Immature natural killer cell (primary cell): ENCODE measurements at places on chromosomes 2 and 18. TPM values are rescaled to one million over a fixed set of nuclear protein-coding genes. Genes with fewer than 3 reads are reported as not detected.
A peak's percentile ranks its signal among the peaks of the same experiment; 100 is the strongest.

DNA sequence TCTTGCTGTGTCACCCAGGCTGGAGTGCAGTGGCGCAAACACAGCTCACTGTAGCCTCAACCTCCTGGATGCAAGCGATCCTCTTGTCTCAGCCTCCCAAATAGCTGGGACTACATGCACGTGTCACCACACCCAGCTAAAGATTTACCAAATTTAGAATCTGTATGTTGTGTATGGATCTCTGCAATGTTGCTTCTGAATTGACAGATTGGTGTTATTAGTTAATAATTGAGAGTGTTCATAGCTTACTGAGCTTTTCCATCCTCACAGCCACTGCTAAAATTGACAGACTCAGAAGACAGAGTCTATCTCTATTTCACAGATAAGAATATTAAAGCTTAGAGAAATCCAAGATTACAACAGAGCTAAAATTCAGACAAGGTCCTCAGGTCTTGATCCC lies 4.3 kb upstream of the NBAS start:
- H3K27ac ChIP-seq, result no peak overlapping the region
- no peak for DNase-seq
- H3K36me3 ChIP-seq, result no peaks in the 10 kb centered on the region
- H3K4me1 ChIP-seq, result peaks cover 18% of the 10 kb centered on the region
- peaks cover 19% of the 10 kb centered on the region for H3K27me3 ChIP-seq
- no peak overlapping the region for H3K4me3 ChIP-seq

DNA sequence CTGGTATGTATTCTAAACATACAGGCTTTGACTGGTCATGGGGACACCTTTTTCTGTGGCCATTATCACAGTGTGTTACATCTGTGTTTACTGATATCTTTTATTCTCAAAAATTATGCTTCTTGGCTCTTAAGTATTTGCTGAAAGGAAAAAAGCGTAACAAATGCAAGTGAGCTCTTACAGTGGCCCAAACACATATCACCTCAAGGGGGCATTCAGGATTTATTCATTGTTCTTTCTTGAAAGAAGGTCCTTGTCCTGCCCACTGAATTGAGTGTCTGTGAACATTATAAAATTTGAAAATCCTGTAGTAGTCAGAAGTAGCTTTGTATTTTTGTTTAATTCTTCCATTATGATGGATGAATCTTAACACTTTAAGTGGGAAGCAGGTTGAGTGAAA lies 454.5 kb downstream of the XIRP2 start:
- no peaks in the 10 kb centered on the region for H3K36me3 ChIP-seq
- no peak for DNase-seq
- no peak overlapping the region for H3K4me3 ChIP-seq
- H3K27me3 ChIP-seq, result no peaks in the 10 kb centered on the region
- H3K27ac ChIP-seq, result no peak overlapping the region

The LOXHD1 gene
- not detected for polyA plus RNA-seq

DNA sequence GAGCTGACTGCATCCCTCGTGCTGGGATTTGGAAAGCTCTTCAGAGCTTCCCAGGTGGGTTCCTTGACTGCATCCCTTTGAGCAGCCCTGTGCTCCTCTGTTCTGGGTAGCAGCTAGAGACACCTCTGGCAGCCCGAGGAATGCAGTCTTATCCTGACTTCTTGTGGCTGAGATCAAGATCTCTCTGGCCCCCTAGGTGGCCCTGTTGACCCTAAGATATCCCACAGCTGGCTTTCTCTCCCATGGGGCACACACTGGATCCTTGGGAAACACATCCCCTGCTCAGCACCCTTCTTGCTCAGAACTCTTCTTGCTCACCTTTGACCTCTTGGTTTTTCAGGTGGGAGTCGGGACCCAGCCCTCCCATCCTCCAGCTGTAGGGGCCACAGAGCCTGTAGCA lies 237.2 kb downstream of the TSN start:
- no peak overlapping the region for H3K27ac ChIP-seq
- peaks cover 10% of the 10 kb centered on the region for H3K27me3 ChIP-seq
- no peak overlapping the region for H3K4me3 ChIP-seq
- no peaks in the 10 kb centered on the region for H3K4me1 ChIP-seq
- no peak for DNase-seq

DNA sequence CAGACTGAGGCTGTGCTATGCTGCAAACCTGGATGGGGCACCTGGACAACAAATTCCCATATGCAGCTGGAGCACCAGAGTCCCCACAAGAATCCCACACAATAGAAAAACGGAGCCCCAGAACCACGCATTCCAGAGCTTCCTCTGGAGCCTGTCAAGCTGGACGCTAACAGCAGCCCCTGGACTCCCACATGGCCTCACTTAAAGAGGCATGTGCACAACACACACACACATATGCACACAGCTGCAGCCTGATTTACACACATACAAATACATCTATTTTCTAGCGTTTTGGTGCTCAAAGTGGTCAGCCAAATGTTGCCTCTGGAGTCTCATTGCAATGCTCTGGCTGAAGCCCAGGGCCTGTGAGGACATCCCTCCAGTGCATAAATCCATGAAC lies 632.7 kb upstream of the ID2 start:
- H3K36me3 ChIP-seq, result peaks cover 20% of the 10 kb centered on the region
- peak overlapping the region; percentile 83 for H3K27ac ChIP-seq
- H3K4me3 ChIP-seq, result peak overlapping the region; percentile 4
- no peak for DNase-seq
- H3K4me1 ChIP-seq, result peaks cover 76% of the 10 kb centered on the region

DNA sequence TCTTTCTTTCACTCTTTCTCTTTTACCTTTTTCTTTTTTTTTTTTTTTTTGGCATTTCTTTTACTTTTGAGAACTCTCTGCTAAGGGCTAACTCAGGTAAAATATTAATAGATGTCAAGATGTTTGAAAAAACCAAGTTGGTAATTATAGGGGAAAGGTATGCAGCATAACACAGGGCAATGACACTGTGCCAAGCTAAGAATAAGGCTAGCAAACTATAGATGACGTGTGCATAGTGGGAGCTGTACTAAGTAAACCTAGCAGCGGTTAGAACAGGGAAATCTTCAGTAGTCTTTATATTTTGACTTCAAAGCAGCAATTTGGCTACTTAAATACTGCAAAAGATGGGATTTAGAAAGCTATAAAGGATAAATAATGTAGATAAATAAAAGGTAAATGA lies 415.4 kb upstream of the RGPD4 start:
- no peaks in the 10 kb centered on the region for H3K27me3 ChIP-seq
- DNase-seq, result no peak
- no peak overlapping the region for H3K4me3 ChIP-seq
- H3K4me1 ChIP-seq, result no peaks in the 10 kb centered on the region
- H3K36me3 ChIP-seq, result no peaks in the 10 kb centered on the region
- no peak overlapping the region for H3K27ac ChIP-seq

GRCh38 chr2:32416519-32416918 lies 59.7 kb downstream of the BIRC6 start:
- no peaks in the 10 kb centered on the region for H3K27me3 ChIP-seq
- peaks cover 31% of the 10 kb centered on the region for H3K4me1 ChIP-seq
- H3K36me3 ChIP-seq, result peaks cover 4% of the 10 kb centered on the region
- DNase-seq, result no peak

DNA sequence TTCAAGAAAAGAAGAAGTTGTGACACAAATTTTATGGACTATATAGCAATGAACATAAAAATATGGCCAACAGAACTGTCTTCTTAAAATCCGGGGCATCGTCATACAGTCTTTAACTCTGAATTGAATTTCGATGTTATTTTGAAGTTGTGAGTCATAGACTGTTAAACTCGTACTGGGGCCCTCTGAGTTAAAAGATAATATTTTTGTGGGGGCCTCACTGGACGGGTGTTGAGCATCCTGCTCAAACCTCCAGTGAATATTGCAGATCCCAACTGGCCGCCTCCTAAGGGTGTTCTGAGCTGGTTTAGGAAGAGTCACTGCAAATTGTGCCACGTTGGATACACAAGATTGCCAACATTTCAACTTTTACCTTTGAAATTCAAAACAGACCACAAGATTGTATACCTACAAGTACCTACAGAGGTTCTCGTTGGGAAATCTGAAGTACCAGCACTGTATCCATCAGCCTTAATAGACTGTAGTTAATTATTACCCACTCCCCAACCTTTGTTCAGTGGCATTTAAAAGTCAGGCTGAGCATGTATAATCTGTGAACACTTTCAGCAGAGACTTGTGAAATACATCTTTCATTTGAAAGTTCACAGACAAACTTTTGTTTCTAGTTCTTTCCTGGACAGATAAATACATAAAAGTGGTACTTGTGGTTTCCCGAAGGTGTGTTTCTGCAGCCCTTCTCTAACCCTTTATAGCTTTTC lies 27.8 kb downstream of the KLHL23 start:
- peak overlapping the region; percentile 36 for H3K4me3 ChIP-seq
- peaks cover 2% of the 10 kb centered on the region for H3K27me3 ChIP-seq
- H3K27ac ChIP-seq, result no peak overlapping the region
- peak; percentile 28 for DNase-seq

The ACVR1C gene
- not detected for polyA plus RNA-seq

DNA sequence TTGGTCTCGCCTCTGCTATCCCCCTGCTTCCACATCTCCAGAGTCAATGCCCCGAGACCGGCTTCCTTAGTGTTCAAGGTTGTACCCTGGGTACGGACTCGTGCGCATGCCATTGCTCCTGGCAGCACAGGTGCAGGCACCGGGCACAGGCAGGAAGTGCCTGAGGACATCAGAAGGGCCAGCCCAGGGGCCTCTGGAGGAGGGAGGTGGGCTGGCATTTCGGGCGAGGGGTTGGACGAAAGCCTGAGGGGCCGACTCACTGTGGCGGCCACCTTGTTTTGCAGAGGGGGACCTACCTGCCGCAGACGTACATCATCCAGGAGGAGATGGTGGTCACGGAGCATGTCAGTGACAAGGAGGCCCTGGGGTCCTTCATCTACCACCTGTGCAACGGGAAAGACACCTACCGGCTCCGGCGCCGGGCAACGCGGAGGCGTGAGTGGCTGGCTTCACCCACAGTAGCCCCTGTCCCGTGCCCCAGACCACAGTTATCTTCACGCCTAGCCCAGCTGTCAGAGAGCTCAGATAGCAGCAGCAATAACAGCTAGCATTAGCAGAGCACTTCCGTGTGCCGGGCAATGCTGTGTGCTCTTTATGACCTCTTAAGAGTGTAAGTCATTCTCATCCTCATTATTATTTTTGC lies 12.5 kb downstream of the ITM2C start:
- H3K27ac ChIP-seq, result peak overlapping the region; percentile 96
- no peak for DNase-seq
- H3K4me1 ChIP-seq, result peaks cover 36% of the 10 kb centered on the region

DNA sequence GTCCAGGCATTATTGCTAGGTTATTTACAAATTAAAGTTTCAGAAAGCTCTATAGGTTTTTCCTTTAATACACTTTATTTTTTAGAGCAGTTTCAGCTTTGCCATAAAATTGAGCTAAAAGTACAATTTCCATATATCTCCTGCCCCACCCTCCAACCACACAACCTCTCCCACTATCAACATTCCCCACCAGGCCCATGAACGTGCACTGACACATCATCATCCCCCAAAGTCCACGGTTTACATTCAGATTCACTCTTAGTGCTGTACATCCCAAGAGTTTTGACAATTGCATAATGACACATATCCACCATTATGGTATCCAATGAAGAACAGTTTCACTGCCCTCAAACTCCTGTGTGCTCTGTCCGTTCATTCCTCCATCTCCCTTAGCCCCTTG lies 139.4 kb downstream of the NBAS start:
- peaks cover 19% of the 10 kb centered on the region for H3K36me3 ChIP-seq
- H3K4me3 ChIP-seq, result no peak overlapping the region
- no peaks in the 10 kb centered on the region for H3K27me3 ChIP-seq
- H3K4me1 ChIP-seq, result no peaks in the 10 kb centered on the region
- H3K27ac ChIP-seq, result no peak overlapping the region
- no peak for DNase-seq

The ZNF521 gene
- 1.8 TPM for polyA plus RNA-seq

DNA sequence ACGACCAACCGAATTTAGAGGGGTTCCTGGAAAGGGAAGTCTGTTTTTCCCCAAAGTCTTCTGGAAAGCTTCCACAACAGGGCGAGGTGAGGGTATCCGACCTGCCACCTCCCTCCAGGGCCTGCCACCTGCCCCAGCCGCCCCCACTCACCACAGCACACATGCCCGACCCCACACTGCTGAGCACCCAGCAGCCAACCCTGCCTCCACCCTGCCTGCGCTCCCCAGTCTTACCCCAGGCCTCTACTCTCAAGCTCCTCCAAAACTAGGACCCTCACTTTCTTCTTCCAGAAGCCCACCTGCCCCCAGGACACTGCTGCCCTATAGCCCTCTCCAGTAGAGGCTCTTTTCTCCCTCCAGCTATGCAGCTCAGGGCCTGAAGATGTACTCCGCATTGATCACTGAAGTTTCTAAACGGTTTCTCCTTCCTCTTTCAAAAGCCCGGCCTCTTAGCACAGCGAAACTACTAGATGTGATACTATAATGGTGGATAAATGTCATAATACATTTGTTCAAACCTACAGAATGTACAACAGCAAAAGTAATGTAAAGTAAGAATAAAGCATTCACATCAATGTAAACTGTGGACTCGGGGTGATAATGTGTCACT lies 128.8 kb upstream of the SLC1A4 start:
- no peak for DNase-seq
- peaks cover 7% of the 10 kb centered on the region for H3K27me3 ChIP-seq
- H3K27ac ChIP-seq, result no peak overlapping the region

DNA sequence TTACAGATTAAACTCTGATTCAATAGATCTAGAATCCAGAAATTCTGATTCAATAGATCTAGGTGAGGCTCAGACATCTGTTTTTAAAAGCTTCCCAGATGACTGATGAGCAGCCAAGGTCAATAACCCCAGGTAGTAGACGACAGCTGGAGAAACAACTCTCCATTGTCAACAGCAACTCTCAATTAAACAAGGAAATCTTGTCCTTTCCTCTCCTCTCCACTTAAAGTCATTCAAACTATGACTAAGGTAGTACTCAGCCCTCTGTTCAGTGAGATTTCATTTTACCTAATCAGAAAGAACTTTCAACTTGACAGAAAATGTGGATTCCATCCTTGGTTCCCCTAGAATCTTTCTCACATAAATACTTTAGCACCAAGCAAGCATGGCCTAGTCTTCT lies 94.6 kb upstream of the SCG2 start:
- no peaks in the 10 kb centered on the region for H3K4me1 ChIP-seq
- no peak for DNase-seq
- no peaks in the 10 kb centered on the region for H3K36me3 ChIP-seq

DNA sequence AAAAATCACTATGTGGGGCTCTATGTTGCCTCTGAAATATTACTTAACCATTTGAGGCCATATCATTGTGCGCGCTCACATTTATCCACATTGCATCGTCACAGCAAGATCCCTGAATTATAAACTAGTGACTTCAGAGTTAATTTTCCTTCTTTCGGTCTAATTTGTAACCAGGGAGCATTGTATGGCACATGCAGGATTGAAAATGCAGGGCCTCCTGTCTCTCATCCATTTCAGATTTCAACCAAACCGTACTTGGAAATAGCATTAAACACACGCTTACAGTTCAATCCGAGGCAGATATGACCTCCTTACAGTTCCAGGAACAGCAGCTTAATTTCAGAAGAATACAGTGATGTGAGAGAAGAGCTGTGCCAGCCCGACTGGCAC lies 532 bp downstream of the MYOM1 start:
- no peak for DNase-seq
- H3K4me1 ChIP-seq, result peaks cover 2% of the 10 kb centered on the region
- peaks cover 5% of the 10 kb centered on the region for H3K27me3 ChIP-seq
- H3K27ac ChIP-seq, result no peak overlapping the region
- no peak overlapping the region for H3K4me3 ChIP-seq

GRCh38 chr18:1593091-1593490 lies 688.4 kb downstream of the ADCYAP1 start:
- DNase-seq, result no peak
- H3K4me1 ChIP-seq, result no peaks in the 10 kb centered on the region
- H3K4me3 ChIP-seq, result no peak overlapping the region
- H3K36me3 ChIP-seq, result no peaks in the 10 kb centered on the region
